ENCODE measurements at places on chromosomes 7 and 10.

DNA sequence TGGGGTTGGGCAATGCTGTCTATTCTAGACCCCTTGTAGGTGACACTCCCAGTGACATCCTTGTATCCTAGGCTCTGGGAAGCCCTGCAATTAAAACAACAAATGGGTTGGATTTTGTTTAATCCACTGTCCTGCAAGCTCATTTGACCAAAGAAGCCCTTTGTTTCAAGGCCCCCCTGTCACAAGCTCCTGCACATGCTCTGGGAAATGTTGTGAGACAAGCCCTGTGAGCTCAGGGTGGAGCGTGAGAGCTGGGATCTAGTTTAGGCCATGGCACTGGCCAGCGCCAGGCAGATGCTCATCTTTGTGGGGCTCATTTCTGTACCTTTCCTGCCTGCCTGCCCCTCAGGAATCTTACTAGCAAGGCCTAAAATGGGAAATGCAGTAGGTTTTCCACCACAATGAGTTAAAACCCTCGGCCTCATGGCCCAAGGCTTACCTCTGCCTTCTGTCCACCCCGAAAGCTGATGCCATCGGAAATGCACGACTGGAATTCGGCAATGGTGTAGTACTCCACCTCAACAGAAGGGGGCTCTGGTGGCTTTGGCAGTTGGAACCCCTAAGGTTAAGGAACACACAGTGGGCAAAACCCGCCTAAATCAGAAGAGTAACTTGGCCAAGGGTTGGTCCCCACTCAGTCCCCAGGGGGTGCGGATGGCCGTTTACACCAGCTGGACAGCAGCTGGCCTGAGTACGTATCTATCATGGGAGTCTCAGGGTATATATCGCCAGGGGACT is 112.0 kb downstream of the NEURL1 start:
- peak; percentile 36 for DNase-seq

- DNase-seq, result no peak
Observed at GRCh38 chr7:80647436-80647835, 9.0 kb downstream of the CD36 start.

DNA sequence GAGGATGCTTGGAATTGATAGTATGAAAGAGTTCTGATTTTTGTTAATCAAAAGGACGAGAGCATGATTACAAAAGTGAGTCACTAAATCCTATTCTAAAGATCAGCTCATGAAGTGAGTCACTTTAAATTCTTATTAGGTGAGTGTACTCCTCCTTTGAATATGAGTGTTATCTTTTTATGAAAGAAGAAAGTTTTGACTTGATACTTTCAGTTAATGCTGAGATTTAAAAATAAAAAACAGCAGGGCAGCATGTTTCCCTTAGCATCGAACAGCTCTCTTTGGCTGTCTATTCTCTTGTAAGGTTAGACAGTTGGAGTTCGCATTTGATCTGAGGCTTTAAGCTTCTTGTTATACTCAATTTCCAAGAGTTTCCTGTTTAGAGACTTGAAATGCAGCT is 222.0 kb downstream of the TWIST1 start:
- no peak for DNase-seq

GRCh38 chr10:130545122-130545521 is 408.9 kb downstream of the GLRX3 start:
- DNase-seq, result no peak

GRCh38 chr7:70113536-70113935 is 515.3 kb downstream of the AUTS2 start:
- DNase-seq, result no peak

DNA sequence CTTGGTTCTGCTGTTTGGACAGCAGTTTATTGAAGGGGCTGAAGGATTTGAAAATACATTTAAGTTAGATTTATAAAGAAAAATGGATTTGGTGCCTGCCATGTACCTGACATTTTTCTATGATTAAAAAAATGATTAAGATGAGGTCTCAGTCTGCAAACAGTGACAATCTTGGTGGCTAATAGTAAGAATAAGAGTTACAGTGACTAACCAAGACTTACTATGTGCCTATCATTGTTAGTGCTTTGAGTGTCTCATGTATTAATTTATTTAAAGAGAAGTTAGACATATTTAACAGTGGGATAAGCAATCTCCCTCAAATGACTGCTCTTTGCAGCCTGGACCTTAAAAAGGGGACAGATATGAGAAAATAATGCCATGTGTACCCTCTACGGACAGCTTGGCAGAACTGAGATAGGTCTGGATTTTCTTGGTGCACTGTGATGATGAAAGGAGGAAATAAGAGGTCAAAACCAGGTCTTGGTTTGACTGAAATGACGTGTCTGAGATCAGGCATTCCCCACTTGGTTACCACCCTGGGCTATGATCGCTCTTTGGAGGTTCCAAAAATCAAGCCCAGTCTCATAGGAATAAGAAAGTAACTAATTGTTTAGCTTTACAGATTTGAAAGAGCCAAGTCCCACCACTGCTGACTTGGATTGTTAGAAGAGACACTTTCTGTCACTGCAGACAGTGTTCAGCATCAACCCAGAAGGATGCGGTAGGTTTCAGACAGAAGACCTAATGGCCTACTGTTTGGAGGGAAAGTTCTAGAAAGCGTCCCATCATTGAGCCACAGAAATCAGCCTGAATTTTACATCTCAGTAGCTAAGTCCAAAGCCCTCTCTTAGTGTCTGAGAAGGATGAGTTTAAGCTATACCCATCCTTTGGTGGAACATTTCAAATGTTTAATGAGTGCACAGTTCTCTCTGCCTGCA is 2.1 kb downstream of the CASP7 start:
- DNase-seq, result no peak

DNA sequence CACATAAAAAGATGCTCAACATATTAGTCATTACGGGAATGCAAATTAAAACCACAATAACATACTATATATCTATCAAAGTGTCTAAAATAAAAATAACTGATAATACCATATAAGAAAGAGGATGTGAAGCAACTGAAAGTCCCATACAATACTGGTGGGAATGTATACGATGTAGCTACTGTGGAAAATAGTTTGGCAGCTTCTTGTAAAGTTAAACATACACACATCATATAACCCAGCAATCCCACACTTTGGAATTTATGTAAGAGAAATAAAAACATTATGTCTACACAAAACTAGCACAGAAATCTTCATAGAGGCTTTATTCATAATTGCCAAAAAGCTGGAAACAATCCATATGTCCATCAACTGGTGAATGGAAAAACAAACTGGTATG is 10.5 kb upstream of the COMMD3 start:
- DNase-seq, result no peak

DNA sequence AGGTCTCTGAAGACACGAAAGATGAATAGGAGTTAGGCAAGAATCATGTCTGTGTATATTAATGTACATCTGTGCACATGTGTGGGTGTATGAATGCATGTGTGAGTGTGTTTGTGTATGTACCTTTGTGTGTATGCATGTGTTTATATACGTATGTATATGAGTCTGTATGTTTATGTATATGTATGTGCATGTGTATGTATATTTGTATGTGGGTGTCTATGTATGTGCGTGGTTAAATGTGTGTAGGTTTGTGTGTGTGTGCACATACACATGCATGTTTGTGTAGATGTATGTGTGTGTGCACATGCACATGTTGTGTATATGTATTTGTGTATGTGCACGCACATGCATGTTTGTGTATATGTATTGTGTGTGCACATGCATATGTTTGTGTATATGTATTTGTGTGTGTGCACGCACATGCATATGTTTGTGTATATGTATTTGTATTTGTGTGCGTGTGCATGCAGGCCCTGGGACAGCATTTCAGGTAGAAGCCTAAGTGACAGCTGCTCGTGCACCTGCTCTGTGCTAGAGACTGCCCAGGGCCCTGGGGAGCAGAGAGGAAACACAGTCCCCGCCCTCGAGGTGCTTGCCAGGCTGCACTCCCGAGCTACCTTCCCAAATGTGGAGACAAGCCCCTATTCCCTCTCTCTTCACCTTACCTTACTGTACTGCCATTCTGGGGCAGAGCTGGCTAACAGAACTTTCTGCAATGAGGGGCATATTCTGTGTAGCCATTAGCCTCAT is 12.1 kb downstream of the PNLIPRP1 start:
- no peak for DNase-seq

- no peak for DNase-seq
Observed at GRCh38 chr7:132239422-132239994, 336.8 kb downstream of the PLXNA4 start.

DNA sequence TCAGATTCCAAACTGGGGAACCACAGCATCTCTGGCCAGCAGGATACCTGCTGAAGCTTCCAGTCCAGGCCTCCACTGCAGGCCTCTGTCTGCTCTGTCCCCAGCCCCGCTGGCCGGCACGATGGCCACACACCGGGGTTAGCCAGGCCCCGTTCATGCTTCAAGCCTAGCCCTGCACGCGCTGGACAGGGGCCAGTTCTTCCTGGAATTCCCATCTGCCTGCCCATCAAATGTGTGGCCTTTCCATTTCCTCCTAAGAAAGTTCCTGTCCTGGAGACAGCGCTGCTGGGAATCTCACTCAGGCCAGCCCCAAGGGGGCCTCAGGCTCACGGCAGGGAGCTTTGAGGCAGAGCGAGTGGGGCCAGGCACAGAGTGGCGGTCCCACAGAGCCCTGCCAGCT is 18.0 kb downstream of the SH2B2 start:
- DNase-seq, result no peak

DNA sequence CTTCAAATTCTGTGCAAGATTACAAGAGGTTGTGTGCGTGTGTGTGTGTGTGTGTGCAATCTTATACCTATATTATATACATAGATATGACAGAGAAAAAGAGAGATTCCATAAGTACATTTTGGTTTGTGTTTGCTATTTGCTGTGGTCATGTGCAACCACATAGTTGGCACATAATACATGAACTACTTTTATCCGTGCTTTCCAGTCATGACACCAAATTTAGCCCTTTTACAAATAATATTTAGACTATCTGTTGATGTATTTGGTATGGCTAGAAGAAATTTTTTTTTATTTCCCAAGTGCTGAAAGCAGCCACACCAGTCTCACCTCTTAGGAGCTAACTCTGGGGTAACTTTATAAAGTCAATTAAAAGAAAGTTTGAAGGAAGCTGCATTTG is 63.5 kb upstream of the EGFR start:
- DNase-seq, result no peak

- DNase-seq, result no peak
Observed at GRCh38 chr10:63666836-63667383, 145.7 kb downstream of the REEP3 start.

- DNase-seq, result no peak
Observed at GRCh38 chr10:11364241-11364640, 247.2 kb downstream of the USP6NL start.

DNA sequence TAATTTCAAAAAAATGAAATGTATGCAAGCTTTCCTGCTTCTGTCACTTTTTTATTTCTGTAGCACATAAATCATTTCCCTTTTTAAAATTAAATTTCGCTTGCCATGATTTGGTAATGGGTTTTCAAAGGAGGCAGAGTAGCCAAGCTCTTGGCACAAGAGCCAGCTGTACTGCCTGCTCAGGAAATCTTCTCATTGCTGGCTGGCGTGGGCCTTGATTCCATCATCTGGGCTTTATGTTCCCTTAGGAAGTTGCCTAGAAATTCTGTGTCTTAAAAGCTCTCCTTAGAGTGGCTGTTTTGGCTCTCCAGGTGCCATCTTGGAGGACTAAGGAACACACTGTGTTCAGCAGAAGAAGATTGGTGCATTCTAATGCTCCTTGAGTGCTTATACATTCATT is 107.4 kb downstream of the ARID5B start:
- DNase-seq, result no peak

DNA sequence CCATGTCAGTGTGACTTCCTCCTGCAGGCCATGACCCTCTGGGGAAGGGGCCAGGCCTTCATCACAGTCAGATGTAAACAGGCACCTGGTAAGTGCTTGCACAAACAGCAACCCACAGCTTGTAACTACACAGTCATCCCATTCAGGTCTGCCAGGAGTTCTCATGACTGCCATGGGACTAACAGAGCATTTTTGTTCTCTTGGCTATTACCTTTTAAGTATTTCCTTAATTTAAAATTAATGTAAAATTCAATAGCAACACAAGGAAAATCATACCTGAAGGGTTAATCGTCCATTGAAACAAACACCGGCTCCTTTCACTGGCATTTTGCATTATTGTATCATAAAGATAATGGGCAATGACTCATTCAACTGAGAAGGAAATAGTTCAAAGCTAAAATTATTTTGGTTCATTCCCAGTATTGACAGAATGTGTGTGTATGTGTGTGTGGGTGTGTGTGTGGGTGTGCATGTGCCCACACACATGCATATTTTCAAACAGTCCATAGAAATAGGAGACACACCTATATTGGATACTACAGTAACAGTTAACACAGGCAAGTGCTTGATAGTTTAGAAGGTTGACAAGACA is 307.9 kb downstream of the WDR11 start:
- DNase-seq, result no peak

DNA sequence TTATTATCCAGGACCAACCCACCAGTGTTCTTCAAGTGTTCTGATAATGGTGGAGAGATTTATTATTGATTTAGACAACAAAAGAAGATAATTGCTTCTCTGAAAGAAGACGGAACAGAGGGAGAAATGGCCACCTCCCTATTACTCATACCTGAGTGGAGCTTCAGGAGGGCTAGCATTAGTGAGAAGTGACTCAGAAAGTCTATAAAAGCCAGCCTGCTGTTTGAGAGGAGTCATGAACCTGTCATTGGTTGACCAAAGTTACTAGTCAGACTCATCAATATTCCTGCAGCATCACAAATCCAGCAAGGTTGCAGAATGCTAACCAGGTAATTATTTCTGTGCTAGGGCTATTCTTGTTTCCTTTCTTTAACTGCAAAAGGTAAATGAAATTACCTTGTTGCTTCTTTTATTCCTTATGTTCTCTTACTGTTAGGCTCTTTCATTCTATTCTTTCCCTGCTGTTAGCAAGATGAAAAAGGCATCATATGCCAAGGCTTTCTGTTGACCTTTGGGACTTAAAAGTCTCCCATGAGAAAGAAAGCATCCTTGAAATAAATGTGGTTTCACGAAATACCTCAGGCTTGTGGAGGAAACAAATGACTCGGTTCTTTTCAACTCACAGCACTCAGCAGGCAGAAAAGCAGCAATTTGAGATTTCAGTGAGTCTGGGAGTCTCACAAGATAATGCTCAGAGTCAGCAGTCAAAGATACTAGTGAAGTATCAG is 256.4 kb upstream of the PHYHIPL start:
- no peak for DNase-seq

- no peak for DNase-seq
Observed at GRCh38 chr10:34711500-34711899, 103.6 kb downstream of the PARD3 start.

GRCh38 chr7:29968683-29969395 is 20.8 kb downstream of the SCRN1 start:
- DNase-seq, result no peak
